ENCODE measurements at places on chromosomes 1 and 21. TPM values are rescaled to one million over a fixed set of nuclear protein-coding genes. Genes with fewer than 3 reads are reported as not detected.

Gene MXRA8
- total RNA-seq: 308 TPM

Gene DNAJC6
- 4.2 TPM for total RNA-seq

Gene OR6N1
- not detected for total RNA-seq

Gene BLACAT1
- 0.66 TPM for total RNA-seq

Gene SH2D1B
- not detected for total RNA-seq

Gene SPRR2B
- not detected for total RNA-seq

Gene RASSF5
- total RNA-seq: 11.0 TPM

Gene GJA5
- 4.2 TPM for total RNA-seq

Gene F13B
- total RNA-seq: not detected

Gene S100A7
- total RNA-seq: not detected

Gene ZBTB8A
- 6.6 TPM for total RNA-seq

Gene TSPEAR
- total RNA-seq: not detected

Gene COL8A2
- total RNA-seq: 3.4 TPM

Gene LCE7A
- total RNA-seq: not detected

Gene TMEM234
- 20.6 TPM for total RNA-seq

Gene ATAD3C
- total RNA-seq: 8.5 TPM

Gene CORT
- total RNA-seq: 0.29 TPM

Gene OR2T35
- not detected for total RNA-seq

Gene CDC7
- 4.9 TPM for total RNA-seq

Gene SDC3
- total RNA-seq: 16.5 TPM

Gene KRTAP11-1
- not detected for total RNA-seq

Gene LORICRIN
- total RNA-seq: not detected

Gene TSNAX
- total RNA-seq: 28.2 TPM

All from breast epithelium (tissue), 4 donors.